ENCODE measurements at places on chromosomes 4 and X.

DNA sequence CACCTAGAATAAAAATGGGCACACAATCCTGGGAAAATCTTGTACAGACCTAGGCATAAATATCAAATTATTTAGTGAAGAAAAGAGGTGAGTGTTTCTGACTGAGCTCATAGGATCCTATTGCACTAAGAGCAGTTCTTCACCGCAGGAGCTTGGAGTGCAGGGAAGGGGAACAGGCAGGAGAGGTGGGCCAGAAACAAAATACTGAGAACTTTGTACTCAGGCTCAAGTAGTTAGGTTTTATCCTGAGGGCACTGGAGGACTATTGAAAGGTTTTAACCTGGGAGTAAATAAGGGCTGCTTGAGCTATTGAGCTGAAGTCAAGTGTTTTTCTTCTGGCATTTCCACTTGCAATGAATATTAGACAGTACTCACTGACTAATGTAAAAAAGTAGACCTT lies 12.2 kb downstream of the EPHA5 start:
- DNase-seq = no peak

DNA sequence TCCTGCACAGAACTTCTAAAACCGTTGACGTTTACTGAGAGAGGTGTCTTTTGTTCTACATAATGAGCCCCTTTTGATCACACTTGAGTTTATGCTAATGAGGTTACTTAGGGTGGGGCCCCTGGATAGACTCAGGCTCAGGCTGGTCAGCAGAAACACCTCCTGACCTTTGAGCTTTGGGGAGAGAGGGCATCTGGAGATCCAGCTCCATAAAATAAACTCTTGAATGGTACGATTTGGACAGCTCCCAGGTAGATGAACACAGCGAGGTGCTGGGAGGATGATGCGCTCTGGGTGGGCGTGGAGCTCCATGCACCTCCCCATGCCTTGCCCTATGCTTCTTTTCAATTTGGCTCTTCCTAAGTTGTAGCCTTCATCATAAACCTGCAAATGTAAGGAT lies 52.0 kb downstream of the ENOPH1 start:
- DNase-seq = no peak

GRCh38 chrX:132463411-132463810 lies 25.4 kb downstream of the MBNL3 start:
- no peak for DNase-seq

- no peak for DNase-seq
Observed at GRCh38 chr4:76597423-76597979, 162.5 kb downstream of the SHROOM3 start.

DNA sequence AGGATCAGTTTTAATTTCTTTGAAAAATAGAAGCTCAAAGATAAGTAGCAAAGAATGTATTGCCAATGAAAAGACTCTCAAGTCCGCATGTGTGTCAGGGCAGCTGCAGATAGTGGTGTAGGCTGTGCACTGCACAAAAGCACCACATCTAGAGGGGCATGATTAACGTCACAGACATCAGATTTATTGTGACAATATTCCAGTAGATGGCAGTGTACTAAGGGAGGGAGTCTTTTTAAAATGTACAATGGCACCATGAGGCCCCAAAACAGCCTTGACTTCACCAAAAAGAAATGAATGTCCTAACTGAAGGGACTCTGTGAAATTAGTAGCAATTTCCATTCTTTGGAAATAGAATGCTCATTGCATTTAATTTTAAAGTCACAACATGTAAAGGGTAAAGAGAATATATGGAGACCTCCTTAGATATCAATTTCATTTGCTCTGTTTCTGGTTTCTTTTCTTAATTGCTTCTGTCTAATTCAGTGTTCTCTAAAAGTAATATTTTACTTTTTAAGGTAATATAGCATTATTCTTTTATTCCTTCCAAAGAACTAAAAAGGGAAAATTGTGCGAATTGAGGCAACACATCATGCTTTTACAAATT lies 98.4 kb downstream of the ZNF827 start:
- DNase-seq = no peak

DNA sequence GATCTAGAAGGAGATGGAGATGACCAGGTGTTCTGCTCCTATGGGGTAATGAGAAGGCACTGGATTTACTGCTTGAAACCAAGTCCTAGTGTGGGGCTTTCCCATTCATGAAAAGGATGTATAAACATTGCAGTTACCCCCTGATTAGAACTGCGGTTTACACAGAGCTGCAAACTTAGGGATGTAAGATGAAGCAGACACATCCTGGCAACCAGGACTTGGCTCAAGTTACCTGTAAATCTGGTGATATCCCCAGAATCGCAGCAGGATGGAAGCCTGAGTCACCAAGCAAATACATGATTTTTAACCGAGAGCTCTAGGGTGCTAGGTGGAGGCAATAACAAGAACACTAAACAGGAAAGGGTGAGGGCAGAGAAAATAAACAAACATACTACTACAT lies 178.6 kb upstream of the MAMLD1 start:
- no peak for DNase-seq

- DNase-seq = no peak
Observed at GRCh38 chrX:106612393-106612763, 600 bp downstream of the RADX start.

DNA sequence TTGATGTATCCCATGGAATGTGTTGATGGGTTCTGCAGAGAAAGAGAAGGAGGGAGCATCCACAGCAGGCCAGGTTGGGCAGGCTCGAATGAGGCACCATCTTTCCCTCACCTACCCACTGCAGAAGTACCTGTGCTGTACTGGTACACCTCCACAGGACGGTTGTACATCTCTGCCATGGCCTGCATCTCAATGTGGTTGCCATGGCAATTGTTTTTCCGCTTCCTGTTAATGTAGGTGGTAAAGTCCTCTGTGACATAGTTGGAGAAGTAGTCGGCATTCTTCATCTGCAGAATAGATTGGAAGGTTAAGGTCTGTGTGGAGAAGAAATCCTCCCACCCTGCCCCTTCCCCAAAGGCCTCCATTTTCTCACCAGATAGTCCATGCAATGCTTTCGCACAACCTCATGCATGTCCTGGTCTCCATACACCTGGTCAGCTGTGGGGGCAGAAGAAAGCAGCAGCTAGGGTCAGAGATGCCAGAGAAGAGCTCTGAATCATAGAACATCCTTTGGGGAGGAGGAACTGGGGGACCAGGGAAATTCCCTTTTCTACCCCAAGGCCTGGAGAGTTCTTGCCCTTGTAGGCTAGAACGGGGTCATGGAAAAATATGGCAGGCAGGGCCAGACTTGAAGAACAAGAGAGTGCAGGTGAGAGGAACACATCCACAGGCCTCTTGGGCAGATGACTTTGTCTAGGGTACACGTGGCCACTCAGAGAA lies 15.9 kb upstream of the PIM2 start:
- DNase-seq = no peak
